ENCODE measurements at places on chromosomes 11 and 22.
A peak's percentile ranks its signal among the peaks of the same experiment; 100 is the strongest.

- peak; percentile 63 for DNase-seq
Observed at GRCh38 chr11:288478-289397, at the start of gene PGGHG. Gene PGGHG (plus strand): TSS chr11:289126. CDS start chr11:289817, 691 bp downstream.

- no peak for DNase-seq
Observed at GRCh38 chr22:41366323-41367029, 15.3 kb upstream of the TEF start.

DNA sequence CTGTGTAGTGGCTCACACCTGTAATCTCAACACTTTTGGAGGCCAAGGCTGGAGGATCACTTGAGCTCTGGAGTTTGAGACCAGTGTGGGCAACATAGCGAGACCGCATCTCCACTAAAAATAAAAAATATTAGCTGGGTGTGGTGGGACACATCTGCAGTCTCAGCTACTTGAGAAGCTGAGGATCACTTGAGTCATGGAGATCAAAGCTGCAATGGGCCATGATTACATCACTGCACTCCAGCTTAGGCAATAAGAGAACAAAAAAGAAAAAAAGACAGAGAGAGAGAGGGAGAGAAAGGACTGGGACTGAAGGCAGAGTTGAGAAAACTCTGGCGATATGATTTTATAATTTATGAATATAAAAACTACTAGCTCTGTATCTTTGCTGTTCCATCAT lies 473.1 kb downstream of the LRRC4C start:
- DNase-seq: no peak

- no peak for DNase-seq
Observed at GRCh38 chr11:16596231-16596630, 142.2 kb upstream of the C11orf58 start.

- DNase-seq: no peak
Observed at GRCh38 chr11:102330231-102330630, 12.9 kb downstream of the BIRC3 start.

GRCh38 chr22:20803696-20804324 lies 29.9 kb downstream of the SERPIND1 start:
- DNase-seq: peak; percentile 51

- DNase-seq: peak; percentile 26
Observed at GRCh38 chr22:21000207-21000986, 1.5 kb downstream of the THAP7 start.

DNA sequence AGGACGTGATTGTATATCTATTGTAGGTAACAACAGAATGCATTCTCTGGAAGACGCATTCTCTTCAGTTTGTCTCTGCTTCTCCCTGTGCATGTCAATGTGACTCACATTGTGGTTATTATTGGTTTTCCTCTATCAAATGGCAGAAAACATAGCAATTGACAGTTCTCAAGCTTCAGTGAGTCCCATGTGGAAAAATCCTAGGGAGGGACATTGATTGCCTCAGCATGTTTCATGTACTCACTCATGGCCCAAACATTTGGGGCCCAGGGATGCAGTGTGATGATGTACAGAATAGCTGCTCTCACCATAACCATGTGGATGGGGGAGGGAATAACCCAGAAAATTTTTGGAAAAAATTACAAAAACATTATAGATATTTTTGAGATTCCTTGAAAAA lies 9.3 kb upstream of the ARL14EP start:
- DNase-seq: no peak

DNA sequence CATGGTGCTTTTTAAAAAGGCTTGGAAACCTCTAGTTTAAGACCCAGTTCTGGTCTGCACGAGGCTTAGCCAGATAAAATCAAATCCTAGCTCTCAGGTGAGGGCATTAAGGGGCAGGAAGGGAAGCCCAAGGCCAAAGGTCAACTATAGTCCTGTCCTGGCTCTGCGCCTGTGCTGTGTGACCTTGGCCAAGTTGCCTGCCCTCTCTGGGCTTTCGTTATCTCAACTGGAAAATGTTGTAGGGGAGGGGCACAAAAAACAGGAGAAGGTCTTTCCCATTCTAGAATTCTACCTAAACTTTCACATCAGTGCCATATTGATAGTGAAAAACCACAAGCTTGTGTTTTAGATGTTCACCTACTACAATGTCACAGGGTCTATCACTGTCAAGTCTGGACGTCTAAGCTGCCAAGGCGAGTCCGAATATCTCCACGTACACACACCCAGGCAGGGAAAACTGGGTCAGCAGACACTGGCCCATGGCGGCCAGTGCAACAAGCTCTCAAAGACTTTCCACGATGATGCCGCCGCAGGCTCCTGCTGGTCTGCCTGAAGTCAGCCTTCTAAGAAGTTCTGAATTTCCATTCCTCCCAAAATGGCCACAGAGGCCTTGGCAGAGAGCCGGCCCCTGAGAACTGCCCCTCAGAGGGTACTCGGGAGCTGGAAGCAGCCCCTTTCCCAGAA lies 18.0 kb downstream of the MN1 start:
- no peak for DNase-seq

DNA sequence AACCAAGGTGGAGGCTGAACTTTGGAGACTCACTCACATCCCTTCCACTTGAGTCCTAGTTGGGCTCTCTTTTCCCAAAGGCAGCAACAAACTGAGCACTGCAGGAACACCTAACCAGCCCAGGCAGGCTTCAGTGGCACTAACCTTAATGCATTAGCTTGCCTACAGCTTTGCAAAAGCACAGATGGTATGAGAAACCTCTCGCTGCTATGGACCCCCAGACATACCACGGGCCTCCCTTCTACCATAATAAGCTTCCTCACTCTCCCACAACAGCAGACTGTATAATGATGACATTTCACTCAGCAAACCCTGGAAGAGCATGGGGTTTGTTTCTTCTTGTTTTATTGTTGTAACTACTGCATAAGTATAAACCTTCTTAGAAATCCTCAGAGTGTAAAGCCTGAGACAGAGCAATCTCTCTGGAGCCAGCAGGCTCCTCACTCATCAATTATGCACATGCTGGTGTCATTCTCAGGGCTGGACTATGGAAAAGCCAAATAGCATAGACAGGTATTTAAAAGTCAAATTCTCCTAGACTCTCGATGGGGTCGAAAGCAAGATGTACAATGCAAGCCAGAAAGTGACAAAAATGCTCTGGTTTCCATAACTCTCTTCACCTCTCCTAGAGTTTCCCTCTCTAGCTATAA lies 167.6 kb downstream of the NXPE2 start:
- no peak for DNase-seq

DNA sequence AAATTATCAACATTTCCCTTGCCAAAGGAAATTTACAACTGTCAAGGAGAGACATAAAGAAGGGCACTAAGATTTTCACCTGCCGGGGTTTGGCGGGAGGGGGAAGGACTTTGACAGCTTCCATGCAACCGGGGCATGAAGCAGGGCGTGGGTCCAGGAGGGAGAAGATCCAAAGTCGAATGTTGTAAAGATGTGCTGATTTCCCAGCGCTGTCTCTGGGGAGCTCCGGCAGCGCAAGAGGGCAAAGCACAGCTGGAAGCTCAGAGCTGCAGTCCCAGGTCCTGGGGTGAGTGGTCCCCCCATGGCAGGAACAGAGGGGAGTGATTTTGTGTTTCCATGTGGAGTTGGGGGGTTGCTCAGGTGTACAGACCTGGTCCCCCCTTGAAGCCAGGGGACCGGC lies at the start of gene MS4A10:
MS4A10 (plus strand) TSS at position 198 of the 400 bp plus-strand sequence. CDS start 5,003 bp downstream, outside the sequence.
- DNase-seq: no peak

DNA sequence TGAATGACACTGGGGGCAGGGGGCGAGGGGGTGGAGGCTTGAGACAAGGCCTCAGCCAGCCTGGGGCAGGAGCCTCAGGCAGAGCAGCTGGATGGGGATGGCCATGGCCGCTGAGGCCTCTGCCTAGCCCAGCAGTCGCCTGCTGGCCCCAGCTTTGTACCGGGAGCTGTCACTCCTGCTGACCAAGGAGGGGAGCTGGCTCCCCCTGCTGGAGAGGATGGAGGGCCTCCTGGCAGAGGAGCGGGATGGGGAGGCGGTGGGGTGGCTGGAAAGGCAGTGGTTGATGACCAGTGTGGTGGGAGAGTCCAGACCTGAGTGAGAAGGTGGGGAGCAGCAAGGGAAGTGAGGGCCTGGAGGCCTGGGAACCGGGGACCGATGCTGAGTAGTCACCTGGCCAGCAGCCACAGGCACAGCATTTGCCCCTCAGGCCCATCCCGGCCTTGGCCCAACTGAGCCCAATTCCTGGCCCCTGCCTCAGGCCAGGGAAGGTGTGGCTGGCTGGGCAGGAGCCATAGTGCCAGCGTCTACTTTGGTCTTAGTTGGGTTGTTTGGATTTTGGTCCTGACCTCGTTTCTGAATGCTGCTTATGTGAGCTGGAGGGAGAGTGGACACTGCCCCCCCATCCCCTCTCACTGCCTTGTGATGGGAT lies 6.0 kb upstream of the SUSD2 start:
- DNase-seq: peak; percentile 70

- DNase-seq: no peak
Observed at GRCh38 chr11:134644476-134645456, 232.7 kb upstream of the B3GAT1 start.

- no peak for DNase-seq
Observed at GRCh38 chr22:42820045-42820763, 36.9 kb downstream of the ARFGAP3 start.

DNA sequence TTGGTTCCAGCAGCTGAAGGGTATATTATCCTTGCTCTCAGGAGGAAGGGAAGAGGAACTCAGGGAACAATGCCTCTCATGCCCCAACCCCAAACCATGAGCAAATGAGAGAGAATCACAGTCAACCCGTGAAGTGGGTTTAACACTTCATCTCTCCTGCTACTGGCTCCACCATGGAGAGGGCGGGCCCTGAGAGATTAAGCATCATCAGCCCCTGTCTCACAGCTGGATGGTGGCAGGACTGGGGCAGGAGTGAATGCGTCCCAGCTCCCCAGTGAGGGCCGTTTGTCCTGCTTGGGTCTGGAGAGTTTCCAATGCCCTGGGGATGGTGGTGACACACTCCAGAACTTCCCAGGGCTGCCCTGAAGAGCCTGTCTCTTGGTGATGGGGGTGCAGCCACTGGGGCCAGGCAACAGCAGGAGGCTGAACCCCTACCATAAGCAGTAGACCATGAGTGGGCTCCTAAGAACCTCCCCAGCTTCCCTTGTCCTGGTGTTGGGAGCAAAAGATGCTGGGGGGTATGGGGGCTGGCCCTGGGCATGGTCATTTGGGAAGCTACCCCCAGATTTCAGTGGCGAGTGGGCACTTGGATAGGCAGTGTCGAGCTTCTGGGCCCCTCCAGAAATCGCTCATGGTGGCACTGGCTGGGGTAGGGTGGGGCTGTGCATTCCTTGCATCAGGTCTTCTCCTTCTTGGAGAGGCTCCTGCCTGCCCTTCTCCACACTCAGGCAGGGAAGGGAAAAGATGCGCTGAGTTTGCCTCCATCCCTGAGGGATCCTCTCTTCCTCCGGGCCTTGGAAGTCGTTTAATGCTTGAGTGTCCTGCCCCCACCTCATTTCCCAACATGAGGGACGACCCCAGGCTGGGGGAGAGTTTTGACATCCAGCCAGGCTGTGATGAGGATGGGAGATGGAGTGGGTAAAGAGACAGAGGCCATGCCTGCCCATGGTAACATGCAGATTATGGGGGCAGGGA lies 157.5 kb downstream of the ST3GAL4 start:
- no peak for DNase-seq

DNA sequence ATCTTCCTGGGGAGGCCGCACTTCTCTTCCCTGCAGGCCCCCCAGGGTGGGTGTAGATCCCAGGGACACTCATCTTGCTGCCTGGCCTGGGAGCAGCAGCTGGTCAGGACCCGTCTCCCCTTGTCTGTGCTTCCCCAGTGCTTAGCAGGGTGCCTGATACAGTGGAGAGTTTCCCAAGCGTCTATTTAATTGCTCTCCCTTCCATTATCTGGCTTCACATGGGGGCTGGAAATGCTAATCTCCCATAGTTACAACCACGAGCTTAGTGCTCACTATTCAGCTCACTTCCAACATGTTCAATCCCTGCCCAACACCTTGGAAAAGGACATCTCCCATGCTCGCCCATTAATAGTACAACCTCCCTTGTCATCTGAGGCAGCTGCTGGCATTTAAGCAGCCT lies 100.5 kb downstream of the DSCAML1 start:
- no peak for DNase-seq

DNA sequence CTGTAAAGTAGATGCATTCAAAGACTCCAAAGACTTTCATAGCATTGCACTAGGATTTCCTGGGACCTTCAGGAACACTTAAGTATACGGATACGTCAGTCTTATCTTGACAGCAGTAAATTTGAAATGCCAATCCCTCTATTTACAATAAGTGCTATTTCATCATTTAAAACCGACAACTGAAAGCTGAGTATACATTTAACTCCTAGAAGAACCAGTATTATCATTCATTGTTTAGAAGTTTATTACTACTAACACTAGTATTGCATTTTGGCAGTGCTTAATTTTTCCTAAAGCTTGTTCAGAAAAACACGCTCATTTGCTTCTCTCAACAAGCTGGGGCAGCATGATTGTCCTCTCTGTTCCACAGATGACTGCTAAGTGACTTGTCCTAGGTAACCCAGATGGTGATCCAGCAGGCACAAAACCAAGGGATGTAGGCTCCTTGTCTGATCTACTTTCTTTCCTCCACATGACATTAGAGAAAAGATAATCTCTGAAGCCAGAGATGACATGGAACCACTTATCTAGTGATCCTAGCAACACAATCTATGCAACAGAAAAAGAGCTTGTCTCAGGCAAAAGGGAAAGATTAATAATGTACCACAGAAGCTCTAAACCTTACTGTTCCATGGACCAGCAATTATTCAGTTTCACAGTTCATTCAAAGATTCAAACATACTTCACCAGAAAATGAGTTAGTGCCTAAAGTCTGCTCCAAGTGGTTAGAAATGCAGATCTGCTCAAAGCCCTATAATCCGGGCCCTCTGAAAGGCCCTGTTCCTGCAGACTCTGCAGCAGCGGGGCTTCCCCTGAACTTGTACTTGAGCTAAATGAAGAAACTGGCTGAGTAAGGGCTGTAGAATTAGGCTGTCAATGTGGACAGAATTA lies 5.2 kb downstream of the MAML2 start:
- peak; percentile 54 for DNase-seq

DNA sequence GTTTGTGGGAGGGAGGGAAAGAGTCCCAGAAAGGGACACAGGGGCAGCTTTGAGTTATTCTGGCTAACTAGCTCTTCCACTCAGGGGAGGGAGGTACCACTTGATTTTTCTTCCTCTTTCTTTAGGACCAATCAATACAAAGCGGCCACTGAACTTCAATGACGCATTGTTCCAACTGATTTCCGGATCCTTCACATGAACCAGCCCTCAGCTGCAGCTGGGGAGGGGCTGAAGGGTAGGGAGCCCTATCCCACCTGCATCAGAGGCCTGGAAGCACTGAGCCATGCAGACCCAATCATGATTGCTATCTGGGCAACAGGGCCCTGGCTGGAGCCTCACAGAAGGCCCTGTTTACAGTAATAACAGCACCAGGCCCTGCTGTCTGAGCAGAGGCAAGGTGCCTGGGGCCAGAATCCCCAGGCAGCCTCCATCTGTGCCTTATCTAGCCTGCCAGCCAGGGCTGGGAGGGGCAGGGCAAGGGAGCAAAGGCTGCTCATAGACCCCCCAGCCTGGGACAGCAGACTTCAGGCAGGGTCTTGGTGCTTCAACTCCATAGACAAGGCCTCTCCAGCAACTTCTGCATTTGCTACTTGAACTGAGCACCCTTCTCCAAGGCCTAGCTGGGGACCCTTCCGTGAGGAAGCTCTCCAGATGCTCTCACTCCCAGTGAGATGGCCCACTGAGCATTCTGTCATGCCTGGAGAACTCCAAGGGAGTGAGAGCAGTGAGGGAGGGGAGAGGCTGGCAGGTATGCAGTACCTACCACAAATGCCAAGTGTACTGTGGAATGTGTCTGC lies 22.5 kb downstream of the CLPB start:
- no peak for DNase-seq
